ENCODE measurements at places on chromosomes 11 and 22. TPM values are rescaled to one million over a fixed set of nuclear protein-coding genes. Genes with fewer than 3 reads are reported as not detected.

Gene MMP13
- total RNA-seq = not detected

- no peak for DNase-seq
Observed at GRCh38 chr11:86458294-86459001, 83.8 kb downstream of the CCDC81 start.

DNA sequence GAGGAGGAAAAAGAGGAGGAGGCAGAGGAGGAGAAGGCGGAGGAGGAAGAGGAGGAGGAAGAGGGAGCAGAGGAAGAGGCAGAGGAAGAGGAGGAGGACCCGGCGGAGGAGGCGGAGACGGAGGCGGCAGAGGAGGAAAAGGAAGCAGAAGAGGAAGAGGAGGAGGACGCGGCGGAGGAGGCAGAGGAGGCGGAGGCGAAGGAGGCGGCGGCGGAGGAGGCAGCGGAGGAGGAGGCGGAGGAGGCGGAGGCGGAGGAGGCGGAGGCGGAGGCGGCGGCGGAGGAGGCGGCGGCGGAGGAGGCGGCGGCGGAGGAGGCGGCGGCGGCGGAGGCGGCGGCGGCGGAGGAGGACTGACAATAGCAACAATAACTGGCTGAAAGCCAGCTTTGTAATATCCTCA, 616.6 kb downstream of the TBC1D22A start:
- no peak for DNase-seq

DNA sequence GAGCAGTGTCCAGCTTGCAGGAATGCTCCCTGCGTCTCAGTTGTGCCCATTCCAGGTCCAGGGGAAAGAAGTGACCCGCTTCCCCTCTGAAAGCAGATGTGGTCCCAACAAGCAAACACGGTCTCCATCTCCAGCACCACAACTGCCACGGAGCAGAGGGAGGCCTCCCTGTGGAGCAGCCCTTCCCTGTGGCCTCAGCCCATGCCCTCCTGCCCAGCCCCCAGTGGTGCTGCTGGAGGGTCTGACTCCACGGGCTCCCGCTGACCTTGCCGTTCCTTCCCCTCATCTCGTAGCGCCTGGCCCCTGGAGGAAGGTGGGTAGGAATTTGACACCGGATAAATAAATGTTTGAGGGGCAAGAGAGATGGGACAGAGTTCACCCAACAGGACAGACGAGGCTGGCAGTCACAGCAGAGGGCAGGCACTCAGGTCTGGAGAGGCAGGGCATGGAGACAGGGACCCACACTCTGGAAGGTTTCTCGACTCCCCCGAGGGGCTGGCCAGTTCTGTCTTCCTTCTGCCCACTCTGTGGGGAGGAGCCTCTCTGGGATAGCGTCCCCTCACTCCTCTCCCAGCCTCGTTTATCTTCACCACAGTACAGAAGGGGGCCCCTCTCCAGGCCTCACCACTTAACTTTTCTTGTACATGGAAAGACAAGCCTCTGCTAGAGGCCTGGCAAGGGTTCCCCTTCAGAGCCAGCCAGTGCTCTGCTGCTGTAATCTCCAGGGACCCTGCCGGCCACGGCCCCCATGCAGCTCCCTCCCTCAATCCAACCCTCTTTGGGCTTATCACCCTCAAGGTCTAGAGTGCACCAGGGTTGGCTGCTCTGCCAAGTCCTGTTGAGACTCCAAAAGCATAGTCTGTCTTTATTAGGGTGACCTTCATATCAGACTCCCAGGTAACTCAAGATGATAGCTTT, 7.5 kb upstream of the ST3GAL4 start:
- no peak for DNase-seq

DNA sequence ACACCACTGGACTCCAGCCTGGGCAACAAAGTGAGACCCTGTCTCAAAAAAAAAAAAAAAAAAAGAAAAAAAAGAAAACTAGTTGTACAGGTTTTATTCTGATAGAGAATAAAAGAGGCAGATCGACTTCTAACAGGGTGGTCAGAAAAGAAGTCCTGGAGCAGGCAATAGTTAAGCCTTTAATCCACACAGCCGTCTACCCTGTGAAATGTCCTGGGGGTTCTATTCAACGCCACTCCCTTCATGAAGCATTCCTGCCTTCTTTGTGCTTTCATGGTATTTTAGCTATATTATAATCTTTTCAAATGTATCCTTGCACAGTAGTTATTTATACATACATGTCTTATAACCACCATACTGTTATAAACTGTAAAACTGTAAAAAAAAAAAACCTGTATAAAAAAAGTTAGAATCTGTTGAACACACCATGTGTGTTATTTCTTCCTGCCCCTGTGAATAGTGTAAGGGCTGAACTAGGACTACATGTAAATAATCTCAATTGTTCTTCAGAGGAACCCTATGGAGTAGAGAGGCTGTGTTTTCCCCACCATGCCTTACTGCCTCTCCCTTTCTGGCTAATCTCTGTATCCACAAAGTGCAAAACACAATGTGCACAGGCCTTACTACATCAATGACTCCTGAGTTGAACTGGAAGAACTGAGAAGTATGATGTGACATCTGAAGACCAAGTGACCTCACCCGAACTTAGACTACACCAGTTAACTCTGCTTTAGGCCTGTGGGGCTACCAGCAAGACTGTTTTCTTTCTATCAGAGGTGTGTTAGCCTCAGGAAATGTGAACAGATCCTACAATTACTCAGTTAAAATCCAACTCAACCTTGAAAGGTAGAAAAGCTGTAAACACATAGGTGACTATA, 25.3 kb downstream of the PRCP start:
- no peak for DNase-seq

DNA sequence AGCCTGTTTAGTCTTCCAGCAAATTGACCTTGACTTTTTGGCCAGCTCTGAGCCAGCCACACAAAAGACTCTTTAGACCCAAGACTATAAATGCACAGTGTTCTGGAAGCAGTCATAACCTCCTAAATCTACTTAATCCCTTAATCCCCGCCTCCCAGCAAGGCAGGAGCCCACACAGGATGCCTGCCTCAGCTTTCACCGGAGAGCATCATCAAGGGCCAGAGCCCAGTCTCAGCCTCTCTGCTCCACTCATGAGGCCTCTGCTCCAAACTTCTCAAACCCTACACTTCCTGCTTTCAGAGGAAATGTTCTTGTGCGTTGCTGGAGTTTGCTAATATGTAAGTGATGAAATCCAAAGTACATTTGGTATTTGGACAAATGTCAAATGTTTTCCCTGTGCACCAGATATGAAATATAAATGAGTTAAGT, 57.9 kb upstream of the FSHB start:
- no peak for DNase-seq

- no peak for DNase-seq
Observed at GRCh38 chr11:125374398-125374797, 121.7 kb downstream of the FEZ1 start.

DNA sequence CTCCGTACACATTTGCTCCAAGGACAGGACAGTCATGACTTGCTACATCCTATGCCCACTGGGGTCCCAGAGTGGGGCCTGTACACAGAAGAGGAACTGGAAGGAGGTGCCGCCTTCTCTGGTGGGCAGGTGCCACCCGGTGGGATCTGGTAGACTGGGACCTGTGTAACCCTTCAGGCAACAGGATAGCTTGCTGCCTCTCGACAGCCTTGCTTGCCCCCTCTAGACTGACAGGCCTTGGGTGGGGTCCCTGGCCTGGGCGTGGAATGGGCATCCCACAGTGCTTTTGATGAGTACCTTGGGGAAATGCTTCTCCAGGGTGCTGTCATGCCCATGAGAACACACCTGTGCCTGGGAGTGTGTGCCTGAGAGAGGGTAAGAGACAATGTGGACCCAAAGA, 15.8 kb downstream of the SHANK3 start:
- no peak for DNase-seq

Gene CTSD
- 1,385 TPM for total RNA-seq
